ENCODE measurements at places on chromosomes 3 and 15. TPM values are rescaled to one million over a fixed set of nuclear protein-coding genes. Genes with fewer than 3 reads are reported as not detected.

DNA sequence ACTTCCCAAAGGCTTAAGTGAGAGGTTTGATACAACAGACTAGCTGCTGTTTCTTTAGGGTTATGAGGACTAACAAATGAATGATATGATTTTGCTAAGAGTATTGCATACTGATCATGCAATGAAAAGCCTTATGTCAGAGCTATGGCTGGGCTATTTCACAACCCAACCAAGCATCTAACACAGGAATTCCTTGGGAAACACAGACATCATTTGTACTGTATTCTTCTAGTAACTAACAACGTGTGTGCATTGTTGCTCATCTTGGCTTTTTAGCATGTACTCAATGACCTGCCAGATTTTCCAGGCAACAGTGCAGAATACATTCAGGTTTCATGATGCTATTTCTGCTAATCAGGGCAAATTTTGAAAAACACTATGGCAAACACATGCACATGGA lies 19.3 kb downstream of the PDZRN3 start:
- H3K27me3 ChIP-seq = no peaks in the 10 kb centered on the region
- no peaks in the 10 kb centered on the region for H3K4me1 ChIP-seq
- H3K27ac ChIP-seq = no peak overlapping the region
- H3K4me3 ChIP-seq = no peak overlapping the region

DNA sequence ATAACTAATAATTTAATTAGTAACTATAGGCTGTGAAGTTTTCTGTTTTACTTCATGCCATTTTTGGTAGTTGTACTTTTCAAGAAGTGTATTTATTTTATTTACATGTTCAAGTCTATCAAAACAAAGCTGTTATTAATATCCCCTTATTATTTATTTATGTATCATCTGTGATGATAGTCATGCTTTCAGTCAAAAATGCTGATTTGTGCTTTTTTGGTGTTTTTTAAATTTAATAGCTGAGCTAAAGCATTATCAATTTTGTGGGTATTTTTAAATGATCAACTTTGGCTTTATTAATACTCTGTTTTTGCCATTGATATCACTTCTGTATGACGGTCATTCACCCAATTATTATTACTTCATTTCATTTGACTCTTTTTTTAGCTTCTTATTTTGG lies 1229.2 kb upstream of the CADM2 start:
- H3K4me1 ChIP-seq = no peaks in the 10 kb centered on the region
- H3K27me3 ChIP-seq = no peaks in the 10 kb centered on the region
- H3K36me3 ChIP-seq = no peaks in the 10 kb centered on the region
- H3K4me3 ChIP-seq = no peak overlapping the region
- no peak overlapping the region for H3K27ac ChIP-seq

- no peak for DNase-seq
- peaks cover 19% of the 10 kb centered on the region for H3K4me1 ChIP-seq
- no peak overlapping the region for H3K4me3 ChIP-seq
- H3K36me3 ChIP-seq = peaks cover 31% of the 10 kb centered on the region
- H3K27me3 ChIP-seq = no peaks in the 10 kb centered on the region
- H3K27ac ChIP-seq = no peak overlapping the region
Observed at GRCh38 chr15:88470625-88471372, 3.3 kb downstream of the MRPS11 start.

GRCh38 chr15:70192490-70192889 lies 94.8 kb upstream of the TLE3 start:
- H3K27me3 ChIP-seq = no peaks in the 10 kb centered on the region
- H3K36me3 ChIP-seq = no peaks in the 10 kb centered on the region
- no peak overlapping the region for H3K4me3 ChIP-seq
- no peak overlapping the region for H3K27ac ChIP-seq

Gene ADIPOQ
- not detected for total RNA-seq

GRCh38 chr3:138348754-138349739 lies 668 bp downstream of the MRAS start:
- DNase-seq = no peak
- H3K4me1 ChIP-seq = peaks cover 9% of the 10 kb centered on the region
- H3K27ac ChIP-seq = no peak overlapping the region
- no peaks in the 10 kb centered on the region for H3K36me3 ChIP-seq
- no peak overlapping the region for H3K4me3 ChIP-seq

- peaks cover 2% of the 10 kb centered on the region for H3K4me1 ChIP-seq
- no peaks in the 10 kb centered on the region for H3K27me3 ChIP-seq
- H3K4me3 ChIP-seq = no peak overlapping the region
- no peak for DNase-seq
- peaks cover 12% of the 10 kb centered on the region for H3K36me3 ChIP-seq
- no peak overlapping the region for H3K27ac ChIP-seq
Observed at GRCh38 chr3:12638105-12638504, 25.8 kb downstream of the RAF1 start.

DNA sequence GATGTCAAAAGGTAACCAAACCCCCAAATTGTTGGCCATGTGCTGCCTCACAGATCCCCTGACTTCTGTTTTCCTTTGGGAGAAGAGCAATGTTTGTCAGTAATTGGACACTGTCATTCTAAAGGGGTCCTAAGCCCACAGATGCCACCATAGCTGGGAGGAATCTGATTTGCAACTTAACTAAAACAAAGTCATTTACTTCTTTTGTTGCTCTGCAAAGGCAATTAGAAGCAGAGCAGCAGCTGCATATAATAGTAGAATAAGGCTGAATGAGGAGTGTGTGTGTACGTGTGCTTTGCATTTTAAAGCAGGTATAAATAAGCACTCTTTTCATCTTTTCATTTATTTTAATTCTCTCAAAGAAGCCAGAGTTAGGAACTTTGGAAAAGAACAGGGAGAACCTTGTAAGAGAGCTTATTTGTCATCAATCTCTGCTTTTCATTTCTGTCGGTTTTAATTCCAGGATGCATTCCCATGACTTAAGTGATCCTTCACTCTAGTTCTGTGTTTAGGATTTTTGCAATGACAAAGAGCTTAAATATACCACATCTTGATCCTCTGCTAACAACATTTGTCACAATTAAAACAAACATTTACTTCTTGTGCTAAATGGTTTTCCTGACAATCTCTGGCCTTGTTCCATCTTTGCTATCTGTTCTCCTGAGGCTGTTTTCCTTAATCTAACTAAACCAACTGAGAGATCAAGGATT lies 530.2 kb upstream of the CBLB start:
- H3K4me1 ChIP-seq = no peaks in the 10 kb centered on the region
- no peak overlapping the region for H3K4me3 ChIP-seq
- H3K27ac ChIP-seq = no peak overlapping the region

Gene GATM
- total RNA-seq = 0.70 TPM

Gene ANKDD1A
- 1.9 TPM for total RNA-seq

Gene AGBL1
- not detected for total RNA-seq

All from CD4-positive, alpha-beta T cell (primary cell).